ENCODE measurements at places on chromosomes 5 and 9.
A peak's percentile ranks its signal among the peaks of the same experiment; 100 is the strongest.

DNA sequence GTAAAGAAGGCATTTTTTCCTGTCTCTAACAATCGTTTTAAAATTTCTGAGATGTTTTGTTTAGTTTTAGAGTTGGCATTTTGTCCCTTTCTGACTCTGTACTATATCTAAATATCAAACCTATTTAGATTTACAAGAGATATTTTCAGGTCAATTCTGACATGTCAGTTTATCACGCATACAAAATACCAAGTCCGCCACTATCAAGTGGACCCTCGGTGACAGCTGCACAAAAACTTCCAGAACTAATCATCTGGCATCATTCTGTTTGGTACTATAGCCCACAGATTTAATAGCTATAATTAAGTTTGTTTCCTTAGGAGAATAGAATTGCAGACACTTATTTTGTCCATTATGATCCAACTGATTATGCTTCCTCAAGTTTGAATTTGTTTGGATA is 1278.2 kb downstream of the CDH12 start:
- no peak for DNase-seq

- DNase-seq = no peak
These were observed 1402.4 kb upstream of the NUDT12 start for GRCh38 chr5:104965006-104965405.

- DNase-seq = no peak
These were observed 24.4 kb upstream of the CTSL start for GRCh38 chr9:87701491-87701890.

DNA sequence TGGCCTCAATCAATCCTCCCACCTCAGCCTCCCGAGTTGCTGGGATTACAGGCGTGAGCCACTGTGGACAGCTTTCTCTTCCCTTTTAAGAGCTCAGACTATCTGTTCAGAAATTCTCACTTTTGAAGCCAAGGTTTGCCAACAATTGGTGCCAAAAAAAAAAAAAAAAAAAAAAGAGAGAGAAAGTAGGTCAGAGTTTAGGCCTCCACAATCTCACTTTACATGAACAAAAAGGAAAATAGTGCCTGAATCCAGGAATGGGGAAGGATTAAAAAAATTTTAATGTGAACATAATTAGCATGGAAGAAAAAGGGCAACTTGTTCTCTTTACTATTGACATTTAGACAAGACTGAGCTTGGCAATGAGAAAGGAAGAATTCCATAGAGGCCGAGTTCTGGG is 94.1 kb downstream of the NSG2 start:
- no peak for DNase-seq

GRCh38 chr5:174945853-174946252 is 221.5 kb downstream of the MSX2 start:
- no peak for DNase-seq

DNA sequence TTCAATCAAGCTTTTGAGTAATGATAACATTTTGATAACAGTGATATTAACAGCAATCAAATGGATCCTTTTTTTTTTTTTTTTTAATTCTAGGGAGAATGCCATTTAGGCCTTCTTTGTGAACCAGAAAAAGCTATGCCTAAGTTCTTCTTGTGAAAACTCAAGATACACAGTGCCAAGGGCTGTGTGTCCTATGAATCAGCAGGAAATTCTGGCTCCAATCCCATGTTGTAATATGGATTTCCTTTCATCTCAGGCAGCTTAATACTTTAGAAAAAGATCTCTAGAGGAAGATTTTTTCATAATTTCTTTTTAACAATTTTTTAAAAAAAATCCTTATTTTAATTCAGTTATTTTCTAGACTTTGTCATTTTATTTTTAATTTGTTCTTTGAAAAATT is 96.1 kb downstream of the NUDT12 start:
- DNase-seq = no peak

GRCh38 chr5:83510260-83510659 is 38.7 kb downstream of the VCAN start:
- DNase-seq = no peak

DNA sequence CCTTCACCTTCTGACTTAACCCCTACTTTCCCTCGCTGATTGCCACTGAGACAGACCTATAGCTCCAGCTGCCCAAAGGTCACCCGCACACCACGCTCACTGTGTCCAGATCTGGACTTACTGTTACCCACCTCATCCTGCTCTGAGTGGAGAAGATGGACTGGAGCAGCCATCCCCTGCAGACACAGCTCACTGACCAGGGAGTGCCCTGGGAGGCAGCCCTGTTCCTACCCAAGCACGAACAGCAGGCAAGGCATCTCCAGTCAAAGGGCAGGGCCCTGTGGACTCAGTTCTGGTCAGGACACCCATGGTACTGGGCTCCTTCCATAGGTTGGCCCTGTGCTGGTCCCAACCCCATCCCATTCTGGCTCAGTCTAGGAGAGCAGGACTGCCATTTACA is 9.5 kb upstream of the BARX1 start:
- DNase-seq = no peak

GRCh38 chr9:127977009-127977883 is 3.5 kb downstream of the EEIG1 start:
- no peak for DNase-seq

DNA sequence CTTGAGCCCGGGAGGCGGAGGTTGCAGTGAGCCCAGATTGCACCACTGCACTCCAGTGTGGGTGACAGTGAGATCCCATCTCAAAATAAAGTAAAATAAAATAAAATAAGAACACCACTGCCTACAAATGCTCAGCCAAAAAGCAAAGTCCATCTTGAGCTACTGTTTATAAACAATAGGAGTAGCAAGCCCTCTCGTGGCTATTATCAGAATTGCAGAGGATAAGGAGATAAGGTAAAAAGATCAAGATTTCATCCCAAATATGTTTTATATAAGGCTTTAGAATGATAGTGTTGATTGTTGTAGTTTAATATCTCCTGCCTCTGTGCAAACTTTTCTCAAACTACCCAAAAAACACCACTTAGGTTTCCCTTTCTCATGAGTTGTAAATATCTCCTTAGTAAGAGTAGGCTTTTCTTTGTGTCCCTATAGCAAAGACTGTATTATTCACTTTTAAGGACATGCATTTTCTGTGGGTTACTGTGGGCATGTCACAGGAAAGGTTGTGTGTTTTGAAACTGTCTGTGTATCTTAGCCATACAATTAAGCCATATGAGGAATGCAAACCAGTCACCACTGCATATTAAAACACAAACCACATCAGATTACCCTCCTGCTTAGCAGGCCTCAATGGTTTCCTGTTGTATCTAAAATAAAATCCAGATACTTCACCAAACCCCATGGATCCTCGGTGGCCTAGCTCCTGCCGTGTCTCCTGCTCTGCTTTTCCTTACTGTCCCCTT is 31.8 kb upstream of the CKS2 start:
- DNase-seq = peak; percentile 64

DNA sequence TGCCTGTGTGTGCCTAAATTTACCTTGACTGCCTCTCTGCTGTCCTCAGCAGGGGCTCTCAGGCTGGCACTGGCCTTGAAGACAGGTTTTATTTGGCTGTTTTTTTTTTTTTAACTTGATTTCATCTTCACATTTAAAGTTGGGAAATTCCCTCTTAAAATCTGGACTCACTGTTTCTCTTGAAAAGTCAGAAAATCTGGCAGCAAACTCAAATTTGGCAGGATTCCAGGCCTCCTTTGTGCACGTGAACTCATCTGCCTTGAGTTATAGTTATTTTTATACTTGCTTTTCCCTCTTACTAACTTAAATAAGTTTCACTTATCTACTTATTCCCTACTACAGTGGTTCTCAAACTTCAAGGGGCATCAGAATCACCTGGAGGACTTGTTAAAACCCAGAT is 118.4 kb upstream of the MAP3K1 start:
- no peak for DNase-seq

GRCh38 chr9:82180711-82181110 is 192.1 kb downstream of the SPATA31D1 start:
- no peak for DNase-seq

- DNase-seq = no peak
These were observed 38.5 kb upstream of the RARS1 start for GRCh38 chr5:168447808-168448207.

DNA sequence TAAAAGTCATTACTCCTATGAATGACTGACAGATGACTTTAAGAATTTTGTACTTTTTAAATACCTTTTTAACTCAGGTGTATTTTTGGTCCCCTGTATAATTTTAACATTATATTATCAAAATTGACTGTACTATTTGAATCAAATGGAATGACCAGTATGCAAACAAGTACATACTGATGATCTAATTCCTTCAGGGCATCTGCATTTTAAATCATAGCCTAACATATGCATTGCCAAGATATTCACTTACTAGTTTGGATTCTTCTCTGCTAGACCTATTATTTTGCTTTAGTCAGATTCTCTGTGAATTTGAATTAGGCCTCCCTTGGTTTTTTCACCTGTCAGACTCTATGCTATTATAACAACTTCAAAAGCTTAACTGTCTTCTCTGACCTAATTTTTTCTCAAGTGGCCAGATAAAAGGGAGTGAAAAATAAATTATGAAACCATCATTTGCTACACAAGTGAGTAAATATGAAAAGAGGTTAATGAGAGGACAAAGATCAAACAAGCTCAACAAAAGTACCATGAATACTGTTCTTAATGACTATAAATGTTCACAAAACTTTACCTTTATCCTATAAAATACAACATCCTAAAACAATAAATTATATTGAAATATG is 1505.2 kb upstream of the CDH9 start:
- no peak for DNase-seq

GRCh38 chr5:61467766-61468482 is 135.9 kb downstream of the ZSWIM6 start:
- no peak for DNase-seq

- DNase-seq = no peak
These were observed 121.6 kb upstream of the ERCC6L2 start for GRCh38 chr9:95753762-95754465.

DNA sequence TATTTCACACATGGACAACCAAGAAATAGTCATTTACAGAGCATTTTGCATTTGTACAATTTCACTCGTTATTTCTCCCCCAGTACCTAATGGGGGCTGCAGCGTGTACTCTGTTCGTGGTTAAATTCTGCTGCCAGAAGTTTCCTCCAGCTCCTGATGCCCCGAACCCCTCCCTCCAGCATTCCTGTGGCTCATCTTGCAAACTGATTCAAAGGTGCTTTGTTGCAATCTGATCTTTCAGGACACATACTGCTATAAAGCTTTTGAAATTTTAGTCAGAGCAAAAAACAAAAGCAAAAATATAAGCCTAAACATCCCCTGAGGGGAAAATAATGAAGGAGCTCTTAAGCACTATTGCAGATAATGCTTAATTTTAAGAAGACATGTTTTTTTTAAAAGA is 27.7 kb downstream of the UBLCP1 start:
- no peak for DNase-seq

DNA sequence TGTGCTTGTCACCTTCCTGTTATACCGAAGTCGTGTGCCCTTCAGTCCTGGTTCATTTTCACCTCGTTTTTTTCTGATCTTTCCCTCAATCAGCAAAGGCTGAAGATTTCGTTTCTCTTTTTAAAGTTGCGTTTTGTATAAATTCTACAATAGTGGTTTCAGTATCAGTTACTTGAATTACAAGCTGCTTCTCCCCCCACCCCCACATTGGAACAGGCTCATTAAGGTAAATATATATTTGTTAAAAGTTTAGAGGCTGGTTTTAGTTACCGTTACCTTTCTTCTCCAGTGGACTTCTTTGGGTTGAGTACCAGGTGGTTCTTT is 881 bp downstream of the SUB1 start:
- DNase-seq = no peak

Measured in suppressor macrophage (primary cell).